Anterior cingulate cortex (tissue), 58 donors: ENCODE measurements at places on chromosomes 12 and 14.

- DNase-seq, result no peak
Measured at GRCh38 chr12:4867384-4867783, 42.3 kb upstream of the KCNA1 start.

GRCh38 chr14:37482428-37482827, 112.6 kb downstream of the FOXA1 start:
- DNase-seq, result no peak

DNA sequence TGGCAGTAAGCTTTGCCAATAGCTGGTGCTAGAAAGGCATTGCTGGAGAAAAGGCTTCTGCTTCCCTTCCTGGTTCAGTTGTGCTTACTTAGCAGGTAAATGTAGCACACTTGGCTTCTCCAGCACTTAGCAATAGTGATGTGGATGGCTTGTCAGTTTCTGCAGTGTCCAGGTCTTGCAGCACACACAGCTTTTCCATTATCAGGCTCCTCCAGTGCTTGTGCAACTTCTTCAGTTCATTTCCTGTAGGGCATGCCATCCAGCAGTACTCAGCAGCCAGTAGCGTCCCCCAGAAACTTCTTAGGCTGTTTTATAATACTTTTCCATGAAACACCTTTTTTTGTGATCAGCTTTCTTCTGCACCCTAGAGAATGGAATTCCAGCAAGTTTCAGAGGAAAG, 154.6 kb downstream of the SLC6A15 start:
- no peak for DNase-seq

- DNase-seq, result peak; percentile 69
Measured at GRCh38 chr14:33848706-33849454, 102.0 kb downstream of the EGLN3 start.

- DNase-seq, result no peak
Measured at GRCh38 chr14:100972118-100972897, 68.8 kb upstream of the RTL1 start.

GRCh38 chr14:60865378-60866127, 115.3 kb downstream of the TRMT5 start:
- DNase-seq, result no peak

DNA sequence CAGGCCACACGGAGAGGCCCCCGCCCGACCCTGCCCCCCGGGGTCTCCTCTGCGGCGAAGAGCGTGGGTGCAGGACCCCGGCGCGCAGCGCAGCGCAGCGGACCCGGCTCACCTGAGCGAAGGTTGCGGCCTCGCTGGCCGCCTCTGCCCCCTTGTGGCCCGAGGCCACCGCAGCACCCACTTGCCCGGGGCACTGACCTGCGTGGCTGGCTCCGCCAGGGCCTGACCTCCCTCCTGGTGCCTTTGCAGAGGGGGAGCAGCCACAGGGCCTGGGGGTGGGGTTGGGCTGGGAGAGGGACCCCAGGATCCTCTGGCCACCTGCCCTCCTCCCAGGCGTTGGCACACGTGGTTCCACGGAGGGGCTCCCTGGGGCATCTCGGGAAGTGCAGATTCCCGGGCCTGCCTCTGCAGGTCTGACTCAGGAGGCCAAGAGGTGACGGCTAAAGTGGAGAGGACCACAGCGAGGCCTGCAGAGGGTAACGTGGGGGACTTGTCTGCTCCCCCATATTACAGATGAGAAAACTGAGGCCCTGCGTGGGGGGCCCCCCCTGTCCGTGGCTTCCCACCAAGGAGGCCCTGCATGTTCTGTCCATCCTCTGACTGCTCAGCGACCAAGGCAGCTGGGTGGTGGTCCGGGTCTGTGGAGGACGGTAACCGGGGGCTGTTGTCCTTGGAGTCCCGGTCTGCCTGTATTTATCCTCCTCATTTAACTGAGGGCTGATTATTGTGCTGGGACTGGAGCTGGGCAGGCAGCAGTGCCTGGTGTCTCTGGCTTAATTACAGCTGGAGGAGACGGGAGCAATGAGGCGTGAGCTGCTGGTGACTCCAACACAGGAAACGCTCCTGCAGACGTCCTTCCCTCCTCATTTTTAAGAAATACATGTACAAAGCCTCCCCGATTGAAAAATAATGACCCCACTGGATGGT, 67.9 kb upstream of the BEGAIN start:
- no peak for DNase-seq

GRCh38 chr12:78977304-78977867, 112.8 kb downstream of the SYT1 start:
- DNase-seq, result no peak

DNA sequence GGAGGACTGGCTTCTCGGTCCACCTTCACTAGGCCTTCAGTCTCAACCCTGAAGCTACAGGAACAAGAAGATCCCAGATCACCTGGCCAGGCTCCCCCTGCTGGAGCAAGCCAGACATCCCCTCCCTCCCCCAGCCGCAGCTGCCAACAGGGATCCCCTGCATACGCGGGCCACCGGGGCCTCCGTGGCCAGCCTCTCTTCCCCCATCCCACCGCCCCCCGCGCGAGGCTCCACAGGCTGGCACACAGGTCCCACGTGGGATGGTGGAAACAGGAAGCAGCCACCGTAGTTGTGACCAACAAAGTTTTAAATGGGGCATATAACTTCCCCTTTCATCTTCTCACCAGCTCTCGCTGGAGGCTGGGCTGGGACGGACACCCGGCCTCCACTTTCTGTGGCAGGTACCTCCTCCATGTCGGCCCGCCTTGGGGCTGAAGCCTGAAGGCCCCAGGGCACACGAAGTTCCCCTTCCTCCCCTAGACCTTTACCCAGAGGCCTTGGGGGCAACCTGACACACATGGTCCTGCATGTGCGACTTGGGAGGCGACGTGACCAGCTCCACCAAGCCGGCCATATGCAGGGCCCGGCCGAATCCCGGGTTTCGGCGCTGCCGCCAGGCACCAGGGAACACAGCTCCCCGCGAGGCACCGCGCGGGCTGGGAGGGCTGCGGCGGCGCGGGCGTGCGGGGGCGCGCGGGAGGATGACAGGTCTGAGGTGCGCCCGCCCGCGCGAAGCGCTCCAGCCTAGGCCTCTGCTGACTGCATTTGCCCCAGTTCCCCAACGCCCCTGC, 44.4 kb upstream of the PNMA1 start:
- peak; percentile 48 for DNase-seq

DNA sequence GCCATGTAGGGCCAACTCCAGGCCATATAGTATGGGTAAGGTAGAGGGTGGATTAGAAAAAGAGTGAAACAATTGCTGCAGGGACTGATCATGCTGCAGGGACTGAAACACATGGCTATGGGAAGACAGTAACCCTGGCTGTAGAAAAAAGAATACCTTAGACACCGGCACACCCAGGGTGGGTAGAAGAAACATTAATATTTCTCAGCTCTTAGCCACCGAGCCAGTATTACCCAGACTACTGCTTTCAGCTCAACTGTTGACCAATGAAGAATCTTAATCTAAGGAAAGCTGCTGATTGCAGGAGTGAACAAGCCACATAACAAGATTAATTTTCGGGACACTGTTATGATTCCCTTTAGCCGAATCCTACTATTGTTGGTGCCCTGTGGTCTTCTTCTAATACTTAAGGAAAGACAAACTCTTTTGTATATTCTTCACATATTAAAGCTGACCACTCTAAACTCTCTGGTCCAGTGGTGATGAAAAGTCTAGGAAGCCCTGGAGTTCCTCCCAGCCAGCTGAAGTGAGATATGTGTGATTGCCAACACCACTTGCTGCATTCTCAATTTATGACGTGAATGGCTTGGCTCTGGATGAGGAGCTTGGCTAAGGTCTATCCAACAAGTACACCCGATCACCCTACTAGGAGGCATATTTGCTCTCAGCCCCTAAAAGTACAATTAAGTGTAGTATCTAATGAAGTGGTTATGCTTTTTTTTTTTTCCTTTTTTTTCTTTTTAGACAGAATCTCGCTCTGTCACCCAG, 69.2 kb downstream of the NOVA1 start:
- no peak for DNase-seq

- DNase-seq, result no peak
Measured at GRCh38 chr12:41924111-41924510, 220.6 kb downstream of the GXYLT1 start.

DNA sequence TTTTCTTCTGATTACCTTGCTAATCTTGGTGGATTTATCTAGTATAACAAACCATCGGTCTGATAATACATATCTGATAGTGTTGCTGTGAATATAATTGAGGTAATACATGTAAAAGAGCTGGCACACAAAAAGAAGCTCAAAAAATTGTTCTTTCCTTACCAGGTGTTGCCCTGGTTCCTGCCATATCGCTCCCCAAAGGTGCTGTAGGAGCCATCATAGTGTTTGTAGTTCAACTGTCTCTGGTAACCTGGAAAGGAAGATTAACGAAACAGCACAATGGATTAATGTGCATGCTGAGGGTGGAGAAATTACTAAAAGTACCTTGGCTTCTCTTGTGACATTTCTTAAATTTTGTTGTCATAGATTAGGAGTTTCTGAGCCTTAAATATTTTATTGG, 36.6 kb downstream of the A2M start:
- DNase-seq, result no peak

DNA sequence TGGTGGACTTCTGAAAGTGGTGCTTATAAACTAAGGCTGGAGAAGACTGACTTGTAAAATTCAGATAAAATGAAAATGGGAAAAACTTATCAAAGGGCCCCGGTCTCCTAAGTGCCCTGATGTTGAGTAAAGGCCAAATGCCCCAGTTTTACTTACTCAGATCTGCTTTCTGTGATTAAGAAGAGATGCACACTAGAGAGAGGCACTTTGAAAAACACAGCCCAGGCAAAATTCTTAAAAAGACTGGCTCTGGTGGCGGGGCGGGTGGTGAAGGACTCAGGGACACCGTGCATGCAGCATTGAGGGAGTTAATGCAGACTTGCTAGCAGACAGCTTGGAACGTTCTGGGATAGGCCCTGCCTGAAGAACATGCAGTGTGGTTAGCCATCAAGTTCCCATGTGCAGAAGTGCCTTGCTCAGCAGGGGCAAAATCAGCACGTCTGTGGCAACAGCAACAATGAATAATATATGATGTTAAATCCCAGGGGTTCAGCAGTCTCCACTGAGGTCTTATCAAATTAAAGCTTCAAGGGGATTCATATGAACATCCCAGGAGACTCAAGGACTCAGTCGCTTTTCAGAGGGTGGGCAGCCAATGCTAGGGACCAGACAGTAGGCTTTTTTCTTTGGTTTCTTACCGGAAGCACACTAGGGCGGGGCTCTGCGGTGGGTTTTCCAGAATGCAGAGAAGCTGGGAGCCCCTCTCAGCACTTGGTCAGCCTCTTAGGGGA, 105.0 kb downstream of the DAD1 start:
- DNase-seq, result no peak

DNA sequence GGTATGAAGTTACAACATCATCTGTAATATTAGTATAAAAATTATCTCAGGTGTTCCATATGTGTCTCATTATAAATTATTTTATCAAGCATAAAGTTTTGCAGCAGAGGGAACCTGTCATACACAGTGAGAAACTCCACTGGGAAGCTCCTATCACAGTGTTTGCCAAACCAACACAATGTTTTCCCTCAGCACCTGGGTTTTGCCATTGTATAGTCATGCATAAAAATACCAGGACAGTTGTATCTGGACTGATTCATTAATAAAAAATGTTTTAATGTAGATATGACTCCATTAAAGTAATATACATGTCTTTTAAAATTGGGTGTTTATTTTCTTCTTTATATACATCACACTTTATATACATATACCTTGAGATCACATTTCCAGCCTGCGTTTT, 56.6 kb downstream of the METTL25 start:
- no peak for DNase-seq

DNA sequence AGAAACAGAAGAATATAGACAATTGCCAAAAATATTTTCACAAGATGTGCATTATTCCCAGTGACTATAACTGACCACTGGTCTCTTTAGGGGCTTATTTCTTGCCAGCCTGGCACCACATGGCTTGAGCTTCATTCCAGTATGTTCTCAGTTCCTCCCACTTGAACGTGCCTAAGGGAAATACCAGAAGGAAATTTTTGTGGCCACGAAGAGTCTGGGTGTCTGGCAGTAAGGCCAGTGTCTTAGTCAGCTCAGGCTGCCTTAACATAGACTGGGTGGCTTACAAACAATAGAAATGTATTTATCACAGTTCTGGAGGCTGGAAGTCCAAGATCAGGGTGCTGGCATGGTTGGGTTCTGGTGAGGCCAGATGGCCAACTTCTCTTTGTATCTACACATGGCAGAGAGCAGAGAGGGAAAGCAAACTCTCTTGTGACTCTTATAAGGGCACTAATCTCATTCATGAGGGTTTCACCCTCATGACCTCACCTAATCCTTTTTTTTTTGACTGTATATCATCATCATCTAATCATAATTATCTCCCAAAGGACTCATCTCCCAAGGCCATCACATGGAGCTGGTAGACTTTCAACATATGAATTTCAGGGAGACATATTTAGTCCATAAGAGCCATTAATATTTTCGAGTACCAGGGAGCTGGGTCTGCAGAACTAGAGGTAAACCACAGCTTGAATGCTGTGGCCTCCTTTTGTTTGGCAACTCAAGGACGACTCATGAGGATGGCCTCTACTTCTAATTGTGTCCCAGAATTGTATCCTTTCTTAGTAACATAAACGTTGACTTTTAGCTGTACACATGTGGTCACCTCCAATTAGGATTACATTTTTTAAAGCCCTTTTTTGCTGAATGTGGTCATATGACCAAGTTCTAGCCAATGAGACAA, 5.1 kb upstream of the SMOC1 start:
- DNase-seq, result no peak

- no peak for DNase-seq
Measured at GRCh38 chr14:104168603-104169002, 30.2 kb downstream of the KIF26A start.

GRCh38 chr14:42370056-42370455, 763.4 kb downstream of the LRFN5 start:
- DNase-seq, result no peak

GRCh38 chr14:84436528-84436927, 1093.4 kb upstream of the FLRT2 start:
- DNase-seq, result no peak

DNA sequence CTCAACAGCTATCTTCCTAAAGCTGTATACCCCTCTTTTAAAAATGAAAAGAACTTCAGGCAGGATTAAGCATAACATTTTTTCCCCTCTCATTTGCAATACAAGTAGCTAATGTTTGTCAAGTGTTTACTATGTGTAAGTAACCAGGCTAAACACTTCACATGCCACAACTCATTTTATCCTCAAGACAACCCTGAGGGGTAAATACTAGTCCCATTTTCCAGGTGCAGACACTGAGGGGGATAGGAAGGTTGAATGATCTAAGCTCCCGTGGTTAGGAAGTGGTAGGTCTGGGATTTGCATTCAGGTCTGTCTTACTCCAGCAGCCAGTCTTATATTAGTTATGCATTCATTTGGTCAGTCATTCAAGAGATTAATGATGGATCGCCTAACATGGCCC, 70.7 kb downstream of the ANO6 start:
- no peak for DNase-seq

- no peak for DNase-seq
Measured at GRCh38 chr12:117000316-117000715, 89.6 kb downstream of the FBXW8 start.

GRCh38 chr12:38547586-38547985, 231.0 kb downstream of the ALG10B start:
- DNase-seq, result no peak

- DNase-seq, result no peak
Measured at GRCh38 chr14:68678471-68678870, 114.4 kb downstream of the ZFP36L1 start.
